Fibroblast of skin of left biceps (primary cell): ENCODE measurements at places on chromosomes 16 and 17.
A peak's percentile ranks its signal among the peaks of the same experiment; 100 is the strongest.

DNA sequence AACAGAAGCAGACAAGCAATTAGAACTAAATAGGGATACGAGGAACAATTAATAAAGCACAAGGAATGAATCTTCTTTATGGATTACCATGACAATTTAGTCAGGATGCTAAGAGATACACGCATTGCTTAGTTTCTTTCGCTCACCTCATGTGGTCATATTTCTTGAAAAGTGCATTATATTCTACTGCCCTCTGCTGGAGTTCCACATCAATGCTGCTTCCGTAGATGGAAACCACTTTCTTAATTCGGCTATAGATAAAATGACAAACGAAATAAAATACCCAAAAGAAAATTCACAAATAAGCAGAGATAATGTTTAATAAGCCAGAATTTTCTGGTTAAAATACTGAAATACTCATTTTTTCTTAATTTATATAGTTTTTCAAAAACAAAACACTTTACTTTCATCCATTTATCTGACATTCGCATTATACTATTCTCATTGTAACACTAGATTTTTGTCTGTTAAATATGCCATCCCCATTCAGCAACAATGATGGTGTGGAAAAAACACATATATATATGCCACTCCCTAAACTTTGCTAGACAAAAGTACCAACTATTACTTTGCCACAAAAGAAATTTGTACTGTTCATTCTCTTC lies 22.0 kb upstream of the PHLPP2 start:
- DNase-seq, result peak; percentile 13

GRCh38 chr16:15829460-15829859 lies 27.4 kb downstream of the MYH11 start:
- no peak for DNase-seq

- no peak for DNase-seq
Observed at GRCh38 chr16:50994995-50995394, 156.1 kb downstream of the SALL1 start.

GRCh38 chr17:37568350-37569053 lies 40.7 kb downstream of the SYNRG start:
- no peak for DNase-seq

DNA sequence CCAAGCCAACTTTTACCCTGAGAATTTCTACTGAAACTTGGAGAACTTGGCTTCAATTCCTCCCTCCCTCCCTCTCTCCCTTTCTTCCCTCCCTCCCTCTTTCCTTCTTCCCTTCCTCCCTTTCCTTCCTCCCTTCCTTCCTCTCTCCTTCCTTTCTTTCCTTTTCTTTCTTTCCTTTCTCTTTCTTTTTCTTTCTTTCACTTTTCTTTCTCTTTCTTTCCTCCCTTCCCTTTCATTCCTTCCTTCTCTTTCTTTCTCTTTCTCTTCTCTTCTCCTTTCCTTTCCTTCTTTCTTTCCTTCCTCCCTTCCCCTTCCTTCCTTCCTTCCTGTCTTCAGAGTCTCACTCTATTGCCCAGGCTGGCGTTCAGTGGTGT lies 268.1 kb upstream of the SDK2 start:
- DNase-seq, result no peak

- no peak for DNase-seq
Observed at GRCh38 chr16:17776888-17777287, 306.1 kb upstream of the XYLT1 start.

GRCh38 chr17:48198950-48199541 lies 91.5 kb downstream of the SNX11 start:
- DNase-seq, result no peak

GRCh38 chr17:10294180-10294579 lies 78.6 kb downstream of the MYH13 start:
- no peak for DNase-seq

DNA sequence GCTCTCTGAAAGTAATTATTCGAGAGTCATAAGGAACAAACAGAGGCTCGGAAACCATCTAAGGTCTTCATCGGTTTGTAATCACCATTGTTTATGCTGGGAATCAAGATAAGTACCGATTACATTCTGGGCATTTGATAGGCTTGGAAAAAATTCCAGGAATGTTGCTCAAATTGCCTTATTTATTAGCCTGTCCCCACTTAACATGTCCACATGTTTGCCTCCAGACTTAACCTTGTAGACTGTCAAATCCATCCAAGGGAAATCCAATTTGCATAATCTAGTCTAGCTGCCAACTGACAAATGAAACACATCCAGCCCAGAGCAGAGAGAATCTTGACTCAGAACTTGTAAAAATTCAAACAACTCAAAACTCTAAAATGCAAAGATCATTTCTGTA lies 51.3 kb upstream of the TMC5 start:
- no peak for DNase-seq

DNA sequence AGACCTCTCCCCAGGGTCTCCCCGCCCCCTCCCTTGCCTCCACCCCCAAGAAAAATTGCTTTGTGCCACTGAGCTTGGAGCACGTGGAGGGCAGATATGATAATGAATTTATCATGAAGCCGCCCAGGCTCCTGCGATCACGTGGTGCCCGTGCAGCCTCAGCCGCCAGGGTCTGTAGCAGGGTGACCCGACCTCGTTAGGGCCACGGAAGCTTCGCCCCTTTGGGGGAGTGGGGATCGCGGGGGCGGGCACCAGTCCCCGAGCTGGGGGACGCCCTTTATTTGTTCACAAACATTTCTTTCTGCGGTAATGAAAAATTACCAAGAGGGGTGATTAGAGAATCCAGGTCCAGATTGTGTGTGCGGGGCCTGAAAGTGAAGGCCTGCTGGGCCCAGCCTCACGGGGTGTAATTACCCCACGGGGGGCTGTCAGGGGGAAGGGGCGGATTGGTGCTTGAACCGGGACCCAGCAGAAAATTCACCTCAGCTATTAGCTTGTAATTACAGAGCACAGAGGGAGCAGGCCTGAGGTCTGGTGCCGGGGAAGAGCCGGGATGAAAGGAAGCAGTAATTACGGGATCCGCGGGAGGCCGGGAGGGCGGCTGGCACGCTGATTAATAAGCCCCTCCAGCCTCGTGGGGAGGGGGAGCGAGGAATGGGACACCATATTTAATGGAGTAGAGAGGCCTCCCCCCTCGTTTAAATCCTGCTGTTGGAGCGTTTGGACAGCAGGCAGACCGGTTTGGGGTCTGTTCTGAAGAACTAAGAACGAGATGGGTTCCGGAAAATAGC lies 13.3 kb downstream of the GSE1 start:
- DNase-seq, result no peak

- peak; percentile 90 for DNase-seq
Observed at GRCh38 chr16:86836503-86837129, 258.3 kb downstream of the FOXL1 start.

- DNase-seq, result no peak
Observed at GRCh38 chr17:57257895-57258851, 1.9 kb downstream of the MSI2 start.

GRCh38 chr16:70788668-70789594 lies 12.0 kb downstream of the VAC14 start:
- no peak for DNase-seq

DNA sequence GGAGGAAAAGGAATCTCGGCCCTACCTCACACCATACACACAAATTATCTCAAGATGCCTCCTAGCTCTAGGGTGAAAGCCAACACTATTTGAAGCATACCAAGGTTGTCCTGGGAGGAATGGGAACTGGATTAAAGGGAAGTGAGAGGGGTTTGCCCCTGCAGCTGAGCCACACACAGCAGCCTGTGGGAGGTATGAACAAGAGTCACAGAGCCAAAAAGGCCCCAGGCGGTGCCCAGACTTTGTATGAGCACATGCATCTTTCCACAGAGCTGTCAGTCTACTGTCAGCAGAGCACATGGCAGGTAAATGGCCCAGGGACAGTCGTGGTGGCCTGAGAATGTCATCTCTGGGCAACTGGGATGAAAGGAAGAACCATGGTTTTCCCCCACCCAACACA lies 31.0 kb upstream of the RCVRN start:
- DNase-seq, result no peak

DNA sequence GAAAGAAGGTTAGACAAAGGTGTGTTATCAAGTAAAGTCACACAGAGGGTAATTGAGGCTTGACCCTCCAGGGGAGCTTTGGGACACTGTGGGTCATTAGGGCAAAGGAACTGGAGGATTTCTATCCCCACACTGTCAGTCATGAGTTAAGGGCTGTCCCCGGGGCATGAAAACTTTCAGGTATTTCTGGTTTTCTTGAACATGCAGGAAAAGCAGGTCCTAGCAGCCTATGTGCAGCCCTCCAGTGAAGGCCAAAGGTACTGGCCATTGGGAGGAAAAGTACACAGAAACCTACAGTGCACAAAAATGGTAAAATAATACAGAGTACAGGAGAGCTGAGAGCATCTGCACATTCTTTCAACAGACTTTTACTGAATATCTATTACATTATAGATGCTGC lies 44.4 kb upstream of the SCNN1B start:
- DNase-seq, result no peak

- DNase-seq, result no peak
Observed at GRCh38 chr16:86709103-86709502, 130.8 kb downstream of the FOXL1 start.

DNA sequence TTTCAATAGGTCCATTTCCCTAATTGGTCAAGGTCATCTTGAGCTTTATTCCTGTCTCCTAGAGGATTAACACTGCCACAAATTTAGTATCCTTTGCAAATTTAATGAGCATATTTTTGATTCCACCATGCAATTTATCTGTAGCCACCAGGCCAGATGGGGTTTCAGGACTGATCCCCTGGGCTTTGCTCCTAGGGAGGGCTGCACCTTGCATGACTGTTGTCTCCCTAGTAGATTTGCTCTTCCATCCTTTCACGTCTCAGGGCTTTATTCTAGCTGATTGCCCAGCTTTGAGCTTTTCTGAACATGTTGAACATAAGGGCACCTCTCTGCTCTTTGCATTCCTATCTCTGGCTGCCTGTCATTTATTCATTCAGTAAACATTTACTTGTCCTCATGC lies 7.7 kb upstream of the KCNH6 start:
- no peak for DNase-seq

DNA sequence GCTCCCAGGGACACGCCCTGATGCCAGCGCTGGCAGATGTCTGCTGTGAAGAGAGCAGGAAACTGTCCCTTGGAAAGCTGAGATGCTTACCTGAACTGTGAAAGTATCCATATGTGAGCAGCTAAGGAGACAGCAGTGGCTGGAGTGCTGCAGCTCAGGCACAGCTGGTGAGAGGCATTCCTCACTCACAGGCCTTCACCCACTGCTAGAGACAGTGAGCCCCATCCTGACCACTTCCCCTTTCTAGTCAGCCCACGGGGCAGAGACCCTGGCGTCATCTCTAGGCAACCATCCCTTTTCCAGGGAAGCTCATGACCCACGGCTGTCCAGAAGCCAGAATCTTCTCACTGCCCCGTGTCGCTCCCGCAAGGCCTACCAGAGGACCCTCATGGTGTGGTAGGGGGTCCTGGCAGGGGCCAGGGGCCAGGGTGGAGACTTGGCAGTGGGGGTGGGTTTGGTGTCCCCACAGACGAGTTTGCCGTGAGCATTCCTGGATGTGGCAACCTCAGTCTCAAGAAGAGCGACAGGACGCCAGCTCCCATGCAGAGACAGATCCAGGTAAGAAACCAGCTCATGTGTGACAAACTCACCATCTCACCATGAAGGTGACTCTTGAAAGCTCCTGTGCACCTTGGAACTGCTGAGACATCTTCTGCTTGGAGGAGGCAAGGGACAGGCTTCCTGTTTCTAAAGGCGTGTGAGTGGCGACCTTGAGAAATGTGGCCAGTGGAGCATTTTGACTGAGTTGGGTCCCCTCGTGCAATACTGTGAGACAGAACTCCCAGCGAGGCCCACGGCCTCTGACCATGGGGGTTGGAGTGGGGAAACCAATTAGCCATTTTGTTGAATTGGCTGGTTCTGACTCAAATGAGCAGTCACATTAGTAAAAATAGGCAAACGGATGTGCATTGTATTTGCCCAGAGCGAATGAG lies at the start of gene SCIMP:
SCIMP (minus strand) TSS at position 216 of the 932 bp plus-strand sequence; CDS start at position 111, 105 bp downstream.
- DNase-seq, result no peak
